ENCODE measurements at places on chromosomes 1 and 21.

- no peak for DNase-seq
Observed at GRCh38 chr21:33771976-33772375, 129.7 kb downstream of the ITSN1 start.

DNA sequence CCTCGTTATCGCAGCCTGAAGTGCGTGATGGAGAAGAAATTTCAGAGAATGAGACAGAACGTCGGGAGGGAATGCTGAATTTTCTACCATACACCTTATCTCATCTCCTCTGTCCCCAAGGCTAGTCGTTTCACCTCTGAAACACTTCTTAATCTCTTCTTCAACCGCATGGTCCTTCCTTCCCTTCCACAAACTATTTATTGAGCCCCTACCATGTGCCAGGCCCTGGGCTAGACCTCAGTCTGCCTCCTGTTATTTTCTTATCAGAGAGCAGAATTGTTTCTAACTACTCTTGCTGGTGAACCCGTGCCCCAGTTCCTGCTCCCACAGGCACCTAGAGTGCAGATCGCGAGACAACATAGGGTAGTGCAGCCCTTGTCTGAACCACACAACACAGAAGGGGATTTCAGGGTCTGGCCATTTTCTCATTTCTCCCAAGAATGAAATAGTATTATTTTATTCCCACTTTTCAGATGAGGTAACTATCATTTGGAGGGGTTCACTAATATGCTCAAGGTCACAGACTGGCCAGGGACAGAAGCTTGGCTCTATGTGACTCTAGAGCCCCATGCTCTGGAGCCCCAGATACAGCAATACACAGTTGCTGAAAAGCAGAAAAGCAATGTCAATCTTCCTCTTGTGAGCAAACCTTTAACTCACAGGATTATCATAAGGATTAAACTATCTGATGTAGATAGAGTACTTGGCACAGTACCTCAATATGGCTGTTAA, 598 bp upstream of the ADIPOR1 start:
- no peak for DNase-seq

DNA sequence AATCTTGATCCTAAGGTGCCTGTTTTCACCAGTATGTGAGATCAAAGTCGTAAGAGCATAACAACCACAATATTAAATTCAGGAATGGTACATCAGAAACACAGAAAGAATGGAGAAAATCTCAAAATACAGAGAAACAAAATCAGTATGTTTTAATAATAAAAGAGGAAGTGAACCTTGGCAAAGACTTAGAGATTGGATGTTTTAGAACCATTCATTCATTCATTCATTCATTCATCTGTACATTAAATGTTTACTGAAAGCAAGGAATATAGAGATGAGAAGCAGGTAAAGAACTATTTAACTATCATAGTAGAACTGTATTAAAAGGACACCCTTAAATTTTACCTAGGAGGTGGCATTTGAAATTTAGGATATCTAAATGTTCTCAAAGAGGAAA, 55.7 kb downstream of the EDEM3 start:
- no peak for DNase-seq

GRCh38 chr1:12615865-12616708, 1.9 kb downstream of the DHRS3 start:
- no peak for DNase-seq

GRCh38 chr1:178376008-178376407, 120.8 kb downstream of the CLEC20A start:
- no peak for DNase-seq
